ENCODE measurements at places on chromosomes 6 and 20. TPM values are rescaled to one million over a fixed set of nuclear protein-coding genes. Genes with fewer than 3 reads are reported as not detected.

GRCh38 chr20:43755851-43756250, 29.0 kb upstream of the GTSF1L start:
- no peak for DNase-seq

DNA sequence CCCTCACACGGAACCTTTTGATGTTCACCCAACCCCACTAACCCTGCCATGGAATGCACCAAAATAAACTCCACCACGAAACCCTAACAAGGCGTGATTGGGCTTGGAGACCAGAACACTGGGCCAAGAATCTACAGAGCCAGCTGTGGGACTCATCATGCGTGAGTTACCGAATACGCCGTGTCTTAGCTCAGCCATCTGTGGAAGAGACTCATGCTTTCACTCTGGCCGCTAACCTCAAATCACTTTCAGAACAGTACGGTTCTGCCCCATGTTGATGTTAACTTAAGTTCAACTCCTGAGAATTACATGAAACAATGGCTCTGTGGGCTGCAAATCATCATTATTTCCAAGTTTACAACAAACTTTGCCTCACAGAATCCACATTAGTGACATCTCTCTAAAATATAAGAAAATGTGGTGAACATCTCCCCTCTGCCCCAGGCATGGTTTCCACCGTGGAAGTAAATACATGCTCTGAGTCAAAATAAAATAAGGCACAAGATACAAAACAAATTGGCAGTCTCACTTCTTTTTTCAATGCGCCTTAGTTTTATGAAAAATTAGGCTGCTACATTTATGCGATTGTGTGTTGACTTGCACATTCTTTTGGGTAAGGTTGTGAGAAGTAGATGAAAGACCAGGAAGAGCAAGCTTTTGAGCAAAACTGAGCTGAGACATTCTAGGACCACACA, 308.9 kb upstream of the EXOC2 start:
- no peak for DNase-seq

DNA sequence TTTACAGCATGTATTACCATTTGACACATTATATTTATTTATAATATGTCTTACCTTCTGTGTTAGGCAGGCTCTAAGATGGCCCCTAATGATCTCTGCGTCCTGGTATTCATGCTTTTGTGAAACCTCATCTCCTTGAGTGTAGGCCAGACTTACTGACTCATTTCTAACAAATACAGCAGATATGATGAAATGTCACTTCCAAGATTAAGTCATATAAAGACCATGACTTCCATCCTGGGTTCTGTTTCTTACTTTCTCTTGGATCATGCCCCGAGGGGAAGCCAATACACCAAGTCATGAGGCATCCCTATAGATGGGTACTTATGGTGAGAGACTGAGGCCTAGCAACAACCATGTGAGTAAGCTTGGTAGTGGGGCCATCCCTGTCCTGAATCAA, 30.2 kb downstream of the ZHX3 start:
- no peak for DNase-seq

- DNase-seq: no peak
These were observed 66.7 kb upstream of the TOP1 start for GRCh38 chr20:40961686-40962640.

GRCh38 chr6:64926051-64926450, 781.0 kb downstream of the EYS start:
- no peak for DNase-seq

DNA sequence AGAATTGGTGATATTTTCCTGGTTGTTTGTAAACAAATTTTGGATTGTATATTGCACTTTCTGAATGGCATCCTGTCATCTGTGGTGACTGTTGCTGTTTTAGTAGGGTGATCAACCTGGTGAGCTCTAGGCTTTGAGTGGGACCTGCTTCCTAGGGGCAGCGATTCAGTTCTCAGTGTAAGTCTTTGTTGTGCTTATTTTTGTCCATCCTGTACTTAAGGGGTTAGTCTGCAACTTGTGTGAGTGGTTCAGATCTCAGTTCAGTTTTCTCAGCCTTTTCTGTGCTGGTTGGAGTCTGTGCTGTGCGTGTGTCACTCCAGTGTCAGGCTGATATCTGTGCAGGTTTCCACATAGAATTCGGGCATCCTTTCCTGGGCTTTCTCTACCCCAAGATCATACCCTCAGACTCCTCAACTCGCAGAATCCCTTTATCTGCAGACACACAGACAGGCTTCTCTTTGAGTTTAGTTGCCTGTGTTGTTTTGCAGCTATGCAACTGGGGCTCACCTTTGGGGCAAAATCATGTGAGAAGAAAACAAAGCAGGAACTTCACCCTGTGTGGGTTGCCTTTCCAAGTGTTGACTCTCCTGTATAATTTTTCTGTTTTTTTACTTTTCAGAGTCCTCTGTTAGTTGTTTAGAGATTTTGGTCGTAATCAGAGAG, 177.7 kb downstream of the FARS2 start:
- DNase-seq: no peak

Gene EFCAB8
- 1.1 TPM for total RNA-seq

Gene SPTLC3
- 7.5 TPM for total RNA-seq

DNA sequence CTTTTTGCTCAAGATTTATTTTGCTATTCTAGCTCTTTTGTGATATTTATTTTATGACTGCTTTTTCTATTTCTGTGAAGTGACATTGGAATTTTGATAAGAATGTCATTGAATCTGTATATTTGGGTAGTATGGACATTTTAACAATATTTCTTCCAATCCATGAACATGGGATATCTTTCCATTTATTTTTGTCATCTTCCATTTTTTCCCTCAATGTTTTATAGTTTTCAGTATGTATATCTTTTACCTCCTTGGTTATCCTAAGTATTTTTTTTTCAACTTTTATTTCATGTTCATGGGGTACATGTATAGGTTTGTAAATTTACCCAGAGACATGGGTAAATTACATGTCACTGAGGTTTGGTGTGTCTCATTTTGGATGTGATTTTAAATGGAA, 74.1 kb upstream of the PREP start:
- no peak for DNase-seq

- no peak for DNase-seq
These were observed 220.0 kb upstream of the THBS2 start for GRCh38 chr6:169473663-169474062.

Gene STX11
- total RNA-seq: not detected

DNA sequence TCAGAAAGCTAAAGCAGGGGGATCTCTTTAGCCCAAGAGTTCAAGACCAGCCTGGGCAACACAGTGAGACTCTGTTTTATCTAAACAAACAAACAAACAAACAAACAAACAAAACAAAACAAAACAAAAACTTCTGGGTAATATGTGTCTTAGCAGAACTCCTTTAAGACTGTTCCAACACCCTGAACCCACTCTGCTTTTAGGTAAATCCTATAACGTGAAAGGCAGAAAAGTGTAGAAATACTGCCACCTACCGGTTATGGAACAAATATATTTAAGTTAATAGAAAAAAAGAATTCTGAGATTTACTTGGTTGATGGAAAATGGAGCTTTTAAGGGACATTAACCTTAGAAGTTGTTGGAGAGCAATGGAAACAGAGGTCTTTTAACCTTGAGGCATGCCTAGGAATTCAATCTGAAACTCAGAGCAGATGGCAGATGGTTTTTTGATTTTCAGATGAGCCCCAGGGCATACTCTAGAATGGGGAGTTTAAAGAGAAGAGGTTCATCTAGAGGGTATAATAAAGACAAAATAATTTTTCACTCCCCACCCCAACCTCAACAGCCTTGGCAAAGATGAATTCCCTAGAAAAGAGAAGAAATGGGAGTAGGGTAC, 38.5 kb downstream of the SOD2 start:
- DNase-seq: peak; percentile 24

Gene C20orf144
- 0.45 TPM for total RNA-seq

DNA sequence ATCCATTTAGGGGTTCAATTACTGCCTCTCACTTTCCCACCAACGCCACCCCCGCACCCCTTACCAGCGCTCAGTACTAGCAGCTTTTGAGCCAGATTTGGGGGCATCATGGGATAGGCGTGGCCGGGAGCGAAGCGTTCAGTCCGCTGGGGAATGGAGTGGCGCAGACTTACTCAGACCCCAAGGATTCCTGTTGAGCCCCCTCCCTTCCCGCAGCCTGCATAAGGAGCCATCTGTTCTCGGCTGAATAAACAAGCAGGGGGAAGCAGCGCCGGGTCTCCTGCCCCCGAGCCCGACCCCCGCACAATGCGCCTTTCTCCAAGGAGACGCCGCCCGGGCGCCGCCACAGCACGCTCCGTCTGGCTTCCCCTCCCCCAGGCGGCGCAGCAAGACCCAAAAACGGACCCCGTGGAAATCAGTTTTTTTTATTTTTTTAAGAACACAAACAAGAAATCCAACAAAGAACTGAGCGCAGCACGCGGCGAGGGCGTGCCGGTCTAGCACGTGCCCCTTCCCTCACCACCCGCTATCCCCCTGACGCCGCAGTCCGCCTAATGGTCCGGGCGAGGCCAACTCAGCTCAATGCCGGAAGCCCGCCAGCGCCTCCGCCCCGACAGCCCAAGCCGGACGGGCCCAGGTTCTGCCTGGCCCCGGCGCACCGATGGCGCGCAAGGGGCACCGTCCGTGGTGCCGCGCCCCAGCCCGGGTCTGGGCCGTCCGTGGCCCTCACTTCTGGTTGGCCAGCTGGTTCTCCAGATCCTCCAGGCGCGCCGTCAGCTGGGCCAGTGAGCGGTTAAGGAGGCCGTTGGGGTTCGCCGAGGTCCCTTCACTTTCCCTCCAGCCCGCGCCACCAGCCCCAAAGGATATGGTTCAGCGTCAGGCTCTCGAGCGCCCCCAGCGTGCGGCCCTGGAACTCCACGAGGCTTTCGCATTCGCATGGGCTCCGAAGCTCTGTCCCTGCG, 13.3 kb upstream of the RBPJL start:
- peak; percentile 98 for DNase-seq

- DNase-seq: no peak
These were observed 157.6 kb upstream of the INSM1 start for GRCh38 chr20:20210327-20210726.

DNA sequence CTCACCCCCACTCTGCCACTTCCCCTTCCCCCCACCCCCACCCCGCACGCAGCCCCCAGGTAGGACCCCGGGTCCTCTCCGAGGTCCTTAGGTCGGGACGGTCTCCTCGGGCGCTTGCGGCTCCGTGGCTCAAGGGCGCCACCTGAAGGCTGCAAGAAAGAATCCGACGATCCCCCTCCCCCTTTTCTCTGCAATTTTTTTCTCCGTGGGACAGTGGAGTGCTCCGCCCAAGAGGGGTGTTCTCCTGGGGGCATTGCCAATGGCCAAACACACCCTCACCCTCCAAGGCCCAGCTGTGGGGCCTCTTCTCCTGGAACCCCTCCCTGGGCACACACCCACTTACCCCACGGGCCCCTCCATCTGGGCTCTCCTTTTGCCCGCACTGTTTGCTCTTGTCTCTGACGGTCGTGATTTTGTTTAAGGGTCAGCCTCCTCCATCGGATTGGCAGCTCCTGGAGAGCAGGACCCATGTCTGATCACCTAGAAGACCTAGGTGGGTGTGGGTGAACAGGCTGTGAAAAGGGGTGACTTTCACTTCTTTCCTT, 1.1 kb upstream of the TMEM74B start:
- peak; percentile 54 for DNase-seq

DNA sequence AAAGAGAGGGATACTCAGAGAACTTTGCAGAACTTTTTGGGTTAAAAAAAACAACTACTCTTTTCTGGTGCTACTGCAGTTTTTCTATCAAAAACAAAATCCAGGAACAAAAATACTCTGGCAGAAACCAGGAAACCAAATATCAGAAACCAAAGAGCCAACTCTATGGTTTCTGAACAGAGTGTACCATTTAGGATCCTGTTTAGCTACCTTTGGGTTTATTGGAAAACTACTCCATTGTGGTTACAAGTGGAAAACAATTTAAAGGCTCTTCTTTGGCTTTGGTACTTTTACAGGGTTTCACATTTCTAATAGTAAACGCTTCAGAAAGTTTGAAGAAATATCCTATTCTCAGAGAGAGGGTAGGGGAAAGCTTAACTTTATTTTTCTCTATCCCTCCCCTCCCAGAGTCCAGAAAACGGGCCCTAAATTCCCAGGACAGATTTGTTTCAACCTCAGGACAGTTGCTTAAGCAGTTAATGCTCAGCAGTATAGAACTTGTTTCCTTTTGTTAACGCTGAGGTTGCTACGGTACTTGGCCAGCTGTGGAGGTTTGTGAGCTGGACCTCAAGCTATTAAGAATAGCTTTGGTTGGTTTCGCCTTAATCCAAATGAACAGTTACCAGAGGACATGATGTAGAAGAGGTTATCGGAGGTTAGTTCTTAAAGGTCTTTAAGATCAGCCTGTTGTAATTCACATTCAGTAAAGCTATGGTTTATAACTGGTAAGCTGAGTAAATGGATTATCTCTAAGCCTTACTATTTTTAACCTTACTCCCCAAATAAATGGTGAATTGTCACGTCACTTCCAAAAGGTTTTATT, 47.9 kb downstream of the FOXO3 start:
- DNase-seq: no peak

Gene C6orf132
- total RNA-seq: 85.8 TPM

Gene FAM217A
- total RNA-seq: not detected

GRCh38 chr6:26414281-26414680, 12.2 kb downstream of the BTN3A1 start:
- DNase-seq: no peak

DNA sequence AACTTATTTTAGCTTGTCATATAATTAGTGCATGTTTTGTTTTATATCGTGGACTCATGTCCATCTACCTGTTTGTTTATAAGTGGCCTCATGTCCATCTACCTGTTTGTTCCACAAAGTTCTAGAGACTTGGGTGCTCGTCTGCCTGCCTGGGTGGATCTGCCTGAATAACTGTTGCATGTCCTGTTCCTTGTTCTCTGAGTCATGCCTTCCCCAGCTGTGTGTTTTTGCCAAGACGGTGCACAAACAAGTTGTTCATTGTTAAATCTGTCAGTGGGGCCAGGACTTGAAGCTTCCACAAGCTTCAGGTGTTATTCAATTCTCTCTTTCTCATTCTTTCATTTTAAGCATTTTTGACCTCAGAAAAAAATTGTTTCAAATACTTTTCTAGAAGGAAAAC, 358.0 kb upstream of the CITED2 start:
- DNase-seq: no peak

Gene SLC17A2
- total RNA-seq: not detected

GRCh38 chr6:163627274-163628062, 212.9 kb downstream of the QKI start:
- DNase-seq: no peak

Gene KCNK5
- total RNA-seq: 62.4 TPM

- DNase-seq: no peak
These were observed 107.2 kb downstream of the DACT2 start for GRCh38 chr6:168212362-168212761.

Gene IL17F
- not detected for total RNA-seq

- no peak for DNase-seq
These were observed 110.1 kb upstream of the JAG1 start for GRCh38 chr20:10783707-10784553.

Gene BEND3
- total RNA-seq: 11.8 TPM

DNA sequence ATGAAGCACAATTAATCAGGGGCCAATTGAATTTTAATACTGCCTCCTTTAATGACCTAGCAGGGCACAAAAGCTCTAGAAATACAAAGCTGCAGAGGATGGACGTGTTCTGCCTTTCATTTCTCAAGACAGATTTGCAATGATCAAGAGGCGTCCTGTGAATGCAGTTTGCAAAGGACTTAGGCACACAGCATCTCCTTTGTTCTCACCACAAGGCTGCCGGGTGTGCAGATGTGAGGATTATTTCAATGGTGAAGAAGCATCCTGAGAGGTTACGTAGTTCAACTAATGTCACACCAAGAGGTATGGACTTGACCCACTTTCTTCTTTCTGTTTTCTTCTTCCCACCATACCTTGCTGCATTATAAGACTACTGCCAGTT, 42.9 kb upstream of the SPTLC3 start:
- no peak for DNase-seq

Measured in Calu3 (cell line).